ENCODE measurements at places on chromosomes 12 and 14.

- DNase-seq, result no peak
Measured at GRCh38 chr12:123056053-123056452, 75.6 kb downstream of the ARL6IP4 start.

GRCh38 chr12:101857043-101857558 is 20.3 kb upstream of the DRAM1 start:
- peak; percentile 71 for DNase-seq

DNA sequence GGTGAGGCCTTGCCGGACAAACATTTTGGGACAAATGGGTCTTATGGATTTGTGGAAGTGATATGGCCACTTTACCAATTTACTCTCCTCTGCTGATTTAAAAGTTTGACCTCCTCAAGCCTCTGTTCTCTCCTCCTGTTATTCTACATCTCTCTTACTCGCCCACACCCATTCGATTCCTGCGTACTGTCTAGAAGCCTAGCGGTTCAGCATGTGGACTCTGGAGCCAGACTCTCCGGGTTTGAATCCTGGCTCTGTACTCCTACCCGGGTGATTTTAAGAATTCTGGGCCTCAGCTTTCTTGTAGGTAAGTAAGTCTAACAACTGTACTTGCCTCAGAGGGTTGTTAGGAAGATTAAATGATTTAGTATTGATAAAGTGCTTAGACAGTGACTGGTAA is 168.6 kb upstream of the IFNG-AS1 start:
- DNase-seq, result no peak

DNA sequence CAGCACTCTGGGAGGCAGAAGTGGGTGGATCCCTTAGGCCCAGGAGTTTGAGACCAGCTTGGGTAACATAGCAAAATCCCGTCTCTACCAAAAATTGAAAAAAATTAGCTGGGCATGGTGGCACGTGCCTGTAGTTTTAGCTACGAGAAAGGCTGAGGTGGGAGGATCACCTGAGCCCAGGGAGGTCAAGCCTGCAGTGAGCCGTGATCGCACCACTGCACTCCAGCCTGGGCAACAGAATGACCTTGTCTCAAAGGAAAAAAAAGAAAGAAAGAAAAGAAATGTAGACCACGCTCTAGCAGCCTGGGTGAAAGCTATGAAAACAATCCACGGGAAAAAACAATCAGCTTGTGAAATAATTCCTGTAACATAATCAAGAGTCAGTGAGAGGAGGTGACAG is 29.0 kb downstream of the SARNP start:
- no peak for DNase-seq

DNA sequence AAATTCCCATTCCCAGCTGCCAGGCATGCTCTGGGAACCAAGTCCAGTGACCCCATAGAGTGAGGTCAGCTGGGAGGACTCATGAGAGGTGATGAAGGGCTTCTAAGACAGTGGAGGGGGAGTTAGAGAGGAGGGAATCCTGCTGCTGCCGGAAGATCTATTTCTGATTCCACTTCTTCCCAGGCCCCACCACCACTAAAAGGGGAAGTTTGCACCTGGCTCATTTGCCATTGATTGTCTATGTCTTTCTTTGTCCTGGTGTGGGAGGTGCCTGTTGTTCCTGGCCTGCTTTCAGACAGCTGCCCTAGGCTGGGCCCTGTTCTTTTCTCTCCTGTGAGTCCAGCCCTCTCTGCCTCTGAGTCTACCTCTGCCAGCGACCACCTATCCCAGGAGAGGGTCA is 3.0 kb upstream of the KRT6A start:
- no peak for DNase-seq

- DNase-seq, result no peak
Measured at GRCh38 chr14:98140862-98141530, 1131.0 kb downstream of the BCL11B start.

DNA sequence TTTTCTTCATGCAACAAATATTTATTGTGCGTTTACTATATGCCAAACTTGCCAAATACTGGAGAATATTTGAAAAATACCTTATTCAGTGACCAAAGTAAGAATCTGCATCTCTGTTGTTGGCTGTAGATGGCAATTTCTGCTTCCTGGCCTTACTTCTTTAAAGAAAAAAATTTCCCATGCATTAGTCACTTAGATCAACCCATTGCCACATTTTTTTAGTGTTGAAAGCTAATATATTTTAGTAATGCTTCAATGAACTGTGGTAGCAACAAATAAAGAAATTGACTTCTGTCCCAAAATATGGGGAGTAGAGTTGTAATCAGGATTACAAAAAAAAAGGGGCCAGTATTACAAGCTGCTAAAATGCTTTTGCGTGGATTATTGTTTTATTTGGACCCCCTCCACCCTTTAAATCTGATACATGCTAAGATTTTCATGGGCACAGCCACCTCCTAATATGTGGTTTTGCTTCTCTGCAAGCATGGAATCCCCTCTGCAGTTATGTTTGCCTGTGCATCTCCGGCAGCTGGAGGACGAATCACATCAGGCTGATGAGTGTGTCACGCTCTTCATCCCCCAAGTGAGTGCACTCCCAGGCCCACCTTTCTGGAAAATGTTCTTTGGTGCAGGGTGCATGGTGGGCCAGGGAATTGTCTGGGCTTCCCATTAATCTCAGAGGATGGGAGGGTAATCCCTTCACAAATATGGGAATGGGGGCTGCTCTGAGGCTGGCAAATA is 38.1 kb upstream of the PTCSC3 start:
- peak; percentile 6 for DNase-seq

- DNase-seq, result no peak
Measured at GRCh38 chr14:74510223-74510931, 16.8 kb downstream of the ISCA2 start.

- DNase-seq, result no peak
Measured at GRCh38 chr12:1373901-1374735, 220.3 kb downstream of the FBXL14 start.

DNA sequence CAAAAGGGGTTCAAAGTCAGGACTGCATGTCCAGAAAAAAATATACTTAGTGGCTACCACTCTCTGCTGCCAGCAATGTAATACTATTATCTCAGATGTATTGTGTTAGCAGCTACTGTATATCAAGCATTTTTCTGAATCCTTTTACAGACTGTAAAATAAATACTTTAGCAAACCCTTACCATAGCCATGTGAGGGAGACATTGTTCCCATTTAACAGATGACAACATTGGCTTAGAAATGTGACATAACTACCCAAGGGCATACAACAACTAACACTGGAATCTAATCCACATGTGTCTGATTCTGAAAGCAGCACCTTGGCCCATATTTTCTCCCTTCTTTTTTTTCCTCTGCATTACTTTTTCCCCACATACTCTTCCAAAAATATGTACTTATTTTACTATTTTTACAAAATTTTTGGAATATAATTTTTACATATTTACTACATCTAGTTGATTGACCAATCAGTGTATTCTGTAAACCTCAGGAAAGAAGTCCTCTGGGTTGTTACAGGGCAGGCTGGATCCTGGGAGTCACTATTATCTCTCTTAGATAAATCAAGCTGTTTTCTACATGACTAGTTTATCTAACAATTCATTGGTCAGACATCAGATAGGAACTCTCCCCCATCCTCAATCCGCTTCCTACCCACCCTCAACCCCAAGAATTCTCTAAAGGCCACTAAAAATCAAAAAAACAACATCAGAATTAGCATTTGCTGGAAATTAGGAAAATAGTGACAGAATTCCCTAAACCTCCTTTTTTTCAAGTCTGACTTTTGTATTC is 154.1 kb downstream of the BTG1 start:
- DNase-seq, result peak; percentile 21

DNA sequence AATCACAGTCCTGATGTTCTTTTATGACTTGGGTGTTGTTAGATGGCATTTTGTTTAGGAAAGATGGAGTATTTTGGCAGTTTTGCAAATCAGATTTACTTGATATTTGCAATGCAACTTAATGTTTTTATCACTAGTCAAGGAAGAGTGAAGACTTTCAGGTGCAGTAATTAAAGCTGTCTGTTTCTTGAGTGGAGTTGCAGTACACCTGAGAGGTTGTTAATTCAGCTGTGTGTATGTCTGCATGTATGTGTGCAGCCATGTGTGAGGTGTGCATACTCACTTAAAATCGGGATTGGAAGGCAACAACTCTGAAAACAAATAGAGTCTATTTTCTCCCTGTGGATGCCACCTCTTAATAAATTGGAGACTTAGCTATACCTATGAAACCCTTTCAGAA is 94.5 kb downstream of the RMST start:
- no peak for DNase-seq

- DNase-seq, result no peak
Measured at GRCh38 chr12:51879102-51879501, 8.8 kb upstream of the ANKRD33 start.

- DNase-seq, result no peak
Measured at GRCh38 chr12:114006482-114007425, 40.6 kb upstream of the RBM19 start.

GRCh38 chr12:75177997-75178396 is 31.6 kb downstream of the KCNC2 start:
- peak; percentile 98 for DNase-seq

GRCh38 chr12:107474639-107475539 is 210.7 kb upstream of the PWP1 start:
- peak; percentile 66 for DNase-seq

DNA sequence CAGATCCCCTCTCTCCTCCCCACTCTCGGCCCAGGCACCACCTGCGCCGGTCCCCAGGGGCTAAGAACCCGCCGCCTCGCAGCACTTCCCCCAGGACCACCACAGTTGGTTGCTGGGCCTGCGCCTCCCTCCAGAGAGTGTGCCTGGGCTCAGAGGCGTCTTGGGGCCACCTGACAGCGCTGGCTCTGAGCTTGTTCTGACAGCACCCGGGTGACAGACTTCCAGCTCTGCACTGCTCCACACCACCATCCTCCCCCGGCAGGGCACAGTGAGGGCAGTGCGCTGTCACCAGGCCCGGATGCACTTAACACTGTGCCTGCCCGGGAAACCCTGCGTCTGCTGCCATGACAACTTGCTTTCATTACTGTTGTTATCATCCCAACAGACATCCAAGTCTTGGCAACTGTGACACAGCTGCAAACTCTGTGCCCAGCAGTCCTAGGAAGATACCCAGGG is 6.6 kb downstream of the BRF1 start:
- DNase-seq, result no peak

DNA sequence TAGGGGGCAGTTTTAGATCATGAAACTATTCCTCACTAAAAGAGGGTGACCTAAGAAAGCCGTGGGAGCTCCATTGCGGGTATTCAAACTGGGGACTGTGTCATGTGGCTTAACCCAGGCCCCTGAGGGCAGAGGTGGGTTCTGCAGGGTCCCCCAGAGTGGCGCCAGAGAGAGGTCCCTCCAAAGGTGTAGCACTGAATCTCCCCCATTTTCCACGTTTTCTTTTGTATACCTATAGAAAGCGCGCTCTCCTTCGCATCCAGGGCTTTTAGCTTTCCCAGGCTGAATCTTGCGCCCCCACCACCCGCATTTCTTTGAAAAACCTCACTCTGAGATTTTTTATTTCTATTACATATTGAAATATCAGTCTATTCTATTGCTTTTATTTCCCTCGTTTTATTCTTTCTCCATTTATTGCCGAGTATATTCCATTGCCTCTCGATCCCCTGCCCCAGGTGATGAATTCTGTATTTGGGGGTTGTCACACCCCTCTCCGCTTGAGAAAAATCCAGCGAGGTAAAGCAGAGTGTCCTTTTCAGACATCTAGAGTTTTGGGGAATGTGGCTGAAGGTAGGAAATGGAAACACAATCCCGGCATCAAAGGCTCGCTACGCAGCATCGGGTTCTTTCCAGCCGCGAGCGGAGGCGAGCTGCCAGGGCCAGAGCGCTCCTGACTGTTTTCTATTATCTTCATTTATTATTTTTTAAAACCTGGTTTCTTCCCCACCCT is 870 bp upstream of the HOXC13 start:
- DNase-seq, result no peak

- peak; percentile 72 for DNase-seq
Measured at GRCh38 chr14:81473456-81474147, 60.1 kb downstream of the SEL1L start.

DNA sequence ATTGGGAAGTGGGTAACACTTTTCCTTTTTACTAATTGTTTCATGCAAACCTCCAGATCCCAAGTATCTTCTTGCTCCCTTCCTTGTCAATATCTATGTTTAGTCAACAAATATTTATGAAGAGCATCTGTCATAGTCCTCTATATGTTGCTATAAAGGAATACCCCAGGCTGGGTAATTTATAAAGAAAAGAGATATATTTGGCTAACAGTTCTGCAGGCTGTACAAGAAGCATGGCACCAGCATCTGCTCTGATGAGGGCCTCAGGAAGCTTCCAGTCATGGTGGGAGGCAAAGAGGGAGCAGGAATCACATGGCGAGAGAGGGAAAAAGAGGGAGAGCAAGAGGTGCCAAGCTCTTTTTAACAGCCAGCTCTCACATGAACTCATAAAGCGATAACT is 4.6 kb downstream of the KIF5A start:
- no peak for DNase-seq

GRCh38 chr12:120115692-120116440 is 687 bp downstream of the RAB35 start:
- peak; percentile 38 for DNase-seq

GRCh38 chr14:31441273-31442111 is 15.8 kb downstream of the DTD2 start:
- DNase-seq, result peak; percentile 18

- peak; percentile 83 for DNase-seq
Measured at GRCh38 chr12:120265473-120266179, at the start of gene PXN. TSS of gene PXN (minus strand) at chr12:120265730. CDS start at chr12:120265629, 101 bp downstream.

DNA sequence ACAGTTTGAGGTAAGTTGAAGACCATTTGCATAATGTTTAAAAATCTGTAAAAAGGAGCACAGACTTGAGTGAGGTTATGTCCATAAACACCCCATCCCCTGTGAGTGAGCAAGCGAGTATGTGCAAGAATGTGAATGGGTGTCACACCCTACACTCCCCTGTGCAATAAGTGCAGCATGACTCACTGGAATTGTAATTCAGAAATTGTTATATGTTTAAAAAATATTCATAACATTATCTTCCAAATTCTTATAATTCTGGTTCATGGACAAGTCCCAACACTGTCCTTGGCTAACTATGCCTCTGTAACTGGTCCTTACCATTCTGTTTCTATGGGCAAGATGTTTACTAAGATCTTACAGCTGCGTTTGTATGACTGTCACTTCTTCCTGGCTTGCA is 207.8 kb upstream of the FAR2 start:
- peak; percentile 83 for DNase-seq

DNA sequence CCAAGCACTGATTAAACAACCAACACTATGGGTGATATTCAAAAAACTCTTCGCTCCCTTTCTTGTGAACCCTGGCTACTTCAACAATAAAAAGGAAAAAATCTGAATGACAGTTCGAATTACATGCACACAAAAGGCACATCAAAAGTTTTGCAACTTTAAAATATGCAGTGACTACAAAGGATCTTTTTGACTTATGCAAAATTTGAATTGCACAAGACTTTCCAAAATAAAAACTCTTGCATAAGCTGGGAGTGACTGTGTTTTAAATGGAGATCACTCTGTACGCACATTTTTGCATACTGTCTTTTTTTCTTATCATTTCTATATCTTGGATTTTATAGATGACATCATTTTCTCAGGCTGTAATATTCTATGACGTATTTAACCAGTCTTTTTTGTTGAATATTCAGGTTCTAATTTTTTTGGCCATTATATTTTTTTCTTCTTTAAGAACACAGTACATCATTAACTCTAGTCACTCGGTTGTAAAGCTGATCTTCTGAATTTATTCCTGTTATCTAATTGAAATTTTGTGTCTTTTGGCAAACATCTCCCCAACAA is 667.6 kb upstream of the TBX3 start:
- DNase-seq, result peak; percentile 76

- DNase-seq, result no peak
Measured at GRCh38 chr12:120668091-120668867, 18.7 kb upstream of the MLEC start.

Measured in epithelial cell of esophagus (primary cell).